ENCODE measurements at places on chromosomes 11 and 22.
A peak's percentile ranks its signal among the peaks of the same experiment; 100 is the strongest.

- no peak for DNase-seq
Measured at GRCh38 chr22:45878051-45878781, 98.7 kb downstream of the WNT7B start.

DNA sequence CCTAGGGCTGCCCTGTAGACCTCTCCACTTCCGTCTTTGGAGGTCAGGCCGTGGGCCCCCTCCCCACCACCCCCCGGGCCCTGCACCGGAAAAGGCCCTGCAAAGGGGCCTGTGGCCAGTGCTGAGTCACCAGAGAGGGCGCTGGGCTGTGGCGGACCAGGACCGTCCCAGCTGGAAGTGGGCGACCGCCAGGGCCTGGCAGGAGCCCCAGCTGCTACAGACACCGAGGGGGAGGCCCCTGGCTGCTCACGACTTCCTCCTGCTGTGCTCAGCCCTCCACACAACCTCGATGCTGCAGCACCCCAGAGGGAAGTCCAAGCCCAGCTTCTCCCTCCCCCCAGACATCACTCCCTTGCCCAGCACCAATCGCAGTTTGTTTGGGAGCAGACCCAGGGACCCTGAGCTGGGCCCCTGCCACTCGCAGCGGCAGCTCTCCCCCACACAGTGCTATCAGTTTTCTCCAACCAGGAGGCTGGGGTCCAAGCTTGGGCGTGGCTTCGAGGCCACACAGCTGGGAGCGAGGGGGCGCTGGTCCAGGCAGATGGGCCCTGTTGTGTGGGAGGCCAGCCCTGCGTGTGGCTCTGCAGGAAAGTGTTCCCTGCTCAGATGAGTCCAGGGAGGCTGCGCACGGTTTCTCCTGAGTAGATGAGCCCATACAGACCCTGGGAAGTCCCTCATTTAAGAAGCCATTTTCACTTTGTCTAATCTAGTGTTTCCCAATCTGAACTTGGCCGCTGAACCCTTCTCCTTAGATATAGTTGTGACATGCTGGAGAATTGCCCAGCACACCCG, 5.6 kb upstream of the SH3BP1 start:
- peak; percentile 93 for DNase-seq

GRCh38 chr22:37896181-37896592, 9.9 kb upstream of the MICALL1 start:
- no peak for DNase-seq

DNA sequence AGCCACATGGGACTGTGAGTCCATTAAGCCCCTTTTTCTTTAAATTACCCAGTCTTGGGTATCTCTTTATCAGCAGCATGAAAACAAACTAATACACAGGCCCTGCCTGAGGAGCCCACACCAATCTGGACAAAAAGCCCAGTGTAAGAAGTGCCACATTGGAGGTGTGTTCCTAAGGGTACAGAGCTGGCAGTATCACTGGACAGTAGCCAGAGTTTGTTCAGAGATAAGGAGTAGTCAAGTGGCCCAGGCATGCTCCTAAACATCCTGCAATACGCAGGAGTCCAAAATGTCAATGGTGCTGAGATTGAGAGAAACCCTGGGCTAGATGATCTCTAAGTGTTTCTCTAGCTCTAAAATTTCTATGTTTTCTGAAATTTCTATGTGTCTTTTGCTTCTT, 27.0 kb upstream of the POGLUT3 start:
- DNase-seq: no peak

DNA sequence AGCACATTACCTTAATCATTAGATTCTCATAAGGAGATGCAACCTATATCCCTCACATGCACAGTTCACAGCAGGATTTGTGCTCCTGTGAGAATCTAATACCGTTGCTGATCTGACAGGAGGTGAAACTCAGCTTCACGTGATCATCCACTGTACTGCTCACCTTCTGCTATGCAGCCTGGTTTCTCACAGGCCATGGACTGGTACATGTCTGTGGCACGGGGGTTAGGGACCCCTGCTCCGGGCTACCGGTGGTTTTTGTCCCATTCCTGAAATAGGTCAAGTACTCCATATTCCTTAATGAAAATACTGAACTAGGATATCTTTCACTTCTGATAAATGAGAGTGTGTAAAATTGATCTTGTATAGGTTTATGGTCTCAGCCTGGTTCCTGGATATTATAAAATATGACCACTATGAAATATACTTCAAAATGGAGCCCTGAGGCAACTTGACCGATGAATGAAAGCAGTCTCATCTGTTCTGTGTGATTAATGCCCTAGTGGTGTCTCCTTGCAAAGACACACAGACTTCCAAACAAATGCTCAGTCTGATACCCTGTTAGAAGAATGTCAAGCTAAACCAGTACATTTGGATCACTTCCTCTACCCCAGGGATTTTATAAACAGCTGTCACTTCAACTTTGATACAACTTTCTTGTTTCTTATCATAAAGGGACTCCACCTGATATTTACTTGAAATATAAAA, 492.9 kb upstream of the ANO3 start:
- no peak for DNase-seq

- DNase-seq: peak; percentile 70
Measured at GRCh38 chr11:118488480-118489109, 38.7 kb upstream of the TTC36 start.

DNA sequence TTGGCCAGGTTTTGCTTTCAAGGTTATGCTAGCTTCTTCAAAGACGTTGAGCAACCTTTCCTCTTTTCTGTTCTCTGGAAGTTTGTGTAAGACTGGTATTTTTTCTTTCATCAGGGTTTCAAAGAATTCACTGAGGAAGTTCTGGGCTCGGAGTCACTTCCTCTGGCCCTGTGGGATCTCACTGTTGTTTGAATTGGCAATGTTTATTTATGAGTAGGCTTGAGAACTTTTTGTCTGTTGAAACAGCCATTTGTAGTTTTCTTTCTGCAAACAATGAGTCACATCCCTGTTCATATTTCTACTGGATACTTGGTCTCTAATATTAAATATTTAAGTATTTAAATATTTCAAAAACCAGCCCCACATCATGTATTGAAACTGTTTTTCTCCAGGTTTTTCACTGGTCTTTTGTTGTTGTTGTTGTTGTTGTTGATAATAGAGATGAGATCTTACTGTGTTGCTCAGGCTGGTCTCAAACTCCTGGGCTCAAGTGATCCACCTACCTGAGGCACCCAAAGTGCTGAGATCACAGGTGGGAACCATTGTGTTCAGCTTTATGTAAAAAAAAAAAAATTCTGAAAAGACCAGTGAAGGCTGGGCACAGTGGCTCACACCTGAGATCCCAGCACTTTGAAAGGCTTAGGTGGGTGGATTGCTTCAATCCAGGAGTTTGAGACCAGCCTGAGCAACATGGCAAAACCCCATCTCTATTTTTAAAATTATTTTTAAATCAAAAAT, 26.9 kb downstream of the SUSD2 start:
- no peak for DNase-seq

- DNase-seq: no peak
Measured at GRCh38 chr11:9219572-9219971, 45.6 kb downstream of the DENND5A start.

GRCh38 chr11:114396916-114397315, 3.4 kb downstream of the C11orf71 start:
- no peak for DNase-seq

GRCh38 chr11:124586238-124586860, 16.6 kb downstream of the OR8A1 start:
- peak; percentile 56 for DNase-seq

DNA sequence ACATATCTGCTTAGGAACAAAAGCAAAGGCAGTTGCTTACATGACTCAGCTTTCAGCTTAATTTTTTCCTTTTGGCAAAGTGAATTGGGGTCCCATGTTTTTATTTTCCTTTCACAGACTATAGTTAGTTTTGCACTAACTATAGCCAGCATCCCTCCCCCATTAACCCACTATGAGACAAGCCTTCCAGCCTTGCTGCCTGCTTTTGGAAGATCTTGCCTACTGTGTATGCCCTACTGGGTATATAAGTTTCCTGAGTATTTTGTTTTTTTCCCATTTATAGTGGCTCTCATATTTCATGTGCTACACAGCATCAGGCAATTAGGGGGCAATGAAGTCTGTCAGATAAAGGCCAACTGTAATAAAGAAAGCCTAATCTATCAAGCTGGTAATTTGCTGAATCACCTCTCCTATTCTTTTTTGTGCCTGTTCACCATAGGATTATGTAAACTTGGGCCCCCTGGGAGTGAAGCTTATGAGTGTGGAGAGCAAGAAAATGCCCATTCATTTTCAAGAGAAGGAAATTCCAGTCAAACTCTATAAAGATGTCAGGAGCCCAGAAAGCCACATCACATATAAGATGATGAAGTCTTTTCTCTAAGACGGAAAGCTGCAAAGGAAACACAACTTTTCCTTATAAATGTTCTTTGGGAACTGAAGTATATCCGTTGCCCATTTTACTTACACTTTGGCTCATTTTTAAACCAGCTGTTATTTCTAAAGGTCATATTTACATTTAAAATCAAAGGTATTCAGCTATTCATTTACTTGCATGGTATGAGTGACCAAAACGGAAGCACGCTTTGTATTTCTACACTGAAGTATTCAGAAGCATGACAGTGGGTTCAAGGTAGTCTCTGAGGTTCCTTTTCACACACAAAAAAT, 64.0 kb downstream of the CCDC83 start:
- no peak for DNase-seq

DNA sequence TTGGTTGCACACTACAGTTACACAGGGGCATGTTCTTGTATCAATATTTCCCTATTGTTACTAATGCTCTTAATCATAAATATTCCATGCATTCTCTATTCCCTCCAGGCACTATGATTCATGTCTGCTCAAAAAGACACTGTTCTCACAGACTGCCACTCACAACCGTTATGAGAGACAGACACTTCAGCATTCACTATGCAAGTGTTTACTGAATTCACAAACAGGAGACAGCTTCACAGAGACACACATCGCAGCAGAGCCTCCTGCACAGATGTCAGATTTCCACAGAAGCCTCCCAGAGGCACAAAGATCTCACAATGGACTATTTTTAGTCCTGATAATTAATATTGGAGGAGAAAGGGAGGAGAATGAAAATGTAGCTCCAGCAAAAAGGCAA, 930.4 kb downstream of the OPCML start:
- no peak for DNase-seq

DNA sequence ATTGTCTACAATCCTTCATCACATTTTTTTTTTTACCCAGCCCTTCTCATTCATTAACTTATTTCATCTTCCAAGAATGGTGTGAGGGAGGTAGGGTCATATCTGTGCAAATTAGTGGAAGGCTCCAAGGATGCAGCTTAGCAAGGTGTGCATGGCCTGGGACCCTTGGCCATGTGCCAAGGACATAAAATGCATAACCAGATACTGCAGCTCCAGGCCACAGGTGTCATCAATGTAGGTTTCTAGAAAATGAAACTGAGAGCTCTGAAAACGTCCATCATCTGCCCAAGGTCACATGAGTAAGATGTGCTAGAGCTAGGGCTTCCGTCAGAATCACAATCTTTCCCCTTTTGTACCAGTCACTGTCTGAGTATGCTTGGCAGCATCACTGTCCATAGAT, 29.8 kb downstream of the ANKK1 start:
- DNase-seq: no peak

GRCh38 chr11:124646148-124646547, 23.5 kb downstream of the TBRG1 start:
- no peak for DNase-seq

GRCh38 chr11:69354545-69354897, 60.6 kb downstream of the MYEOV start:
- DNase-seq: no peak

GRCh38 chr11:116506263-116506825, 266.4 kb downstream of the BUD13 start:
- no peak for DNase-seq

DNA sequence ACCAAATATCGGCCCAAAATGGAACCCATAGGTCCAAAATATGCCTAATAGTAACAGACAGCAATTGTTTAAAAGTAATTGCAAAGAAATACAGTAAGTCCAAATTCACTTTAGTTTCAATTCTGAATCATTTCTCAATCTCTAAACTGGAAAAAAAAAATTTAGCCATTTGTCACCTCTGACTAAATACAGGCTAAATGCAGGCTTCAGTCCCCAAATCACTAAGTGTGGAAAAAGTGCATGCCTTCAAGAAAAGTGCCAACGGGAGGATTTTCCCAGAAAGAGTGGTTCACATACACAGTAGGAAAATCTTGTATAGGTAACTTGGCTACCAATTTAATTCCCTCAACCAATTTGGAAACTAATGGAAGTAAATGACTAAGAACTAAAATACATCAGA, 35.7 kb downstream of the SIK3 start:
- DNase-seq: no peak

DNA sequence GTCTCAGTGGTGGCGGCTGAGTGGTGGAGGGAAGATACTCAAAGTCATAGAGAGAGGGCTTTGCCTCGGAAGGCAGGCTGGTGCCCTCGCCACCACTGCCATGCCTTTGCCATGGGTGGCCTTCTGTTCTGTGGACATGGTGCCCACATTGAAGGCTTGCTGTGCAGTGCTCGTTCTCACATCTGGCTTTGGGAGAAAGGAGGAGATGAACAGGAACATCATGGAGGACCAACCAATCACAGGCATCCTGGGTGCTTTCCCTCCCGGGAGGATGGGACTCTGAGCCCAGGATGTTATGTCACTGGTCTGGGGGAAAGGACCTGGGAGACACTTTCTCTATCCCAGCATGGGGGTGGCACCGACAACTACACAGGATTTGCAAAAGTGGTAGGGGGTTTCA, 82.3 kb upstream of the NARS2 start:
- DNase-seq: no peak

DNA sequence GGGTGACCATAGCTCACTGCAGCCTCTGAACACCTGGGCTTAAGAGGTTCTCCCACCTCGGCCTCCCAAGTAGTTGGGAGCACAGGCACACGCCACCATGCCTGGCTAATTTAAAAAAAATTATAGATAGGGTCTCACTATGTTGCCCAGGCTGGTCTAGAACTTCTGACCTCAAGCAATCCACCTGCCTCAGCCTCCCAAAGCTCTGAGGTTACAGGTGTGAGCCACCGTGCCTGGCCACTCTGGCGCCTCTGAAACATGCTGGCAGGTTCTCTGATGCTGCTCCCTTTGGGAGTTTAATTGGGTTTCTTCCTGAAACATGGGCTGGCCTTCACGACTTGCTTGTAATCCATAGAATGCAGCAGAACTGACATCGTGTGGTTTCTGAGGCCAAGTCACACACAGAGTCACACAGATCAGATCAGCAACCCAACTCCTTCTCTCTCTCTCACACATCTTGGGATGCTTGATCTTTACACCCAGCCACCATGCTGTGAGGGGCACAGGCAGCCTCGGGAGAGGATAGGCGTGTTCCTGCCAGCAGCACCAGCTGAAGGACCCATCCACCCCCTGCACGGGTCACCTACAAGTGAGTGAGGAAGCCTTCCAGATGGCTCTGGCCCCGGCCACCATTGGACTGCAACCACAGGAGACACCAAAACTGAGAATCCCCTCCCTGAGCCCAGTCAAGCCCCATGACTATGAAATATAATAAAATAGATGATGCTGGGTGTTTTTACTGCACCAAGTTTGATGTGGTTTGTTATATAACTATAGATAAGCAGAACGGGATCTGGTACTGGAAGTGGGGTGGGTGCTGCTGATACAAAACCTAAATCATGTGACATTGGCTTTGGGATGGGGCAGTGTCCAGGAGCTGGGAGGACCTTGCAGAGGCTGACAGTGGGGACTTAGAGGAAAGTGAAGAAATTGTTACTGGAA, 3.1 kb upstream of the GSC2 start:
- no peak for DNase-seq

GRCh38 chr22:17370026-17370765, 936 bp downstream of the CECR2 start:
- no peak for DNase-seq

- DNase-seq: no peak
Measured at GRCh38 chr22:45977003-45977411, at the start of gene WNT7B. Gene WNT7B (minus strand): TSS chr22:45977162. CDS start chr22:45976754, 408 bp downstream.

GRCh38 chr11:65942531-65942930, 2.7 kb upstream of the TSGA10IP start:
- no peak for DNase-seq
